ENCODE measurements at places on chromosomes 6 and 20.

DNA sequence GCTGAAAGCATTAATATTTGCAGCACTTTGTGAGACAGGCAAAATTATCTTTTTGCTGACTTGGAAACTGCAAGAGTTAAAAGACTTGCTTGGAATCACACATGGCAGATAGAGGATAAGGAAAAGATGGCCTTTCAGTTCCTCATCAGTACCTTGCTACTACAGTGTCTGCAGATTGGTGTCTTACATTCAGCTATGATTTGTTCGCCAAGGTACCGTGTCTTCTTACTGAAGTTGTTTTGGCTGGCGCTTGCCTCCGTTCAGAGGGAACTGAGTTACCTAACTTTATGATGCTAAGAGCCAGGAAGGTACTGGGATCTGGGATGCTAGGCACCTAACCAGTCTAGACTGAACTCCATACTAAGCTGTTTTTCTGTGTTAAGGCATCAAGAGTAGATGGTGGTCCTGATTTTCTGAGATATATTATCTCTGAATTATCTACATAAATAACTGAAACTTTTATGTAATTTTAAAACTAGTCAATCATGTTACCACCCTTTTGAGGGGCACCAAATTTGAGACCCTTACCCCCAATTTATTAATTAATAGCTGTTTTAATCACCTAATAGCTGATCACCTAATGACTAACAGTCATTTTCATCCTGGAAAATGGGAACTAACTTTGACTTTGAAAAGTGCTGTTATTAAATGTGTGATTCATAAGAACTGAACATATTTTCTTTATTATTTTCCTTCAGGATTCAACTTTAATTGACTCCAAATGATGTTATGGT is 2.5 kb downstream of the WTAP start:
- no peak for DNase-seq

DNA sequence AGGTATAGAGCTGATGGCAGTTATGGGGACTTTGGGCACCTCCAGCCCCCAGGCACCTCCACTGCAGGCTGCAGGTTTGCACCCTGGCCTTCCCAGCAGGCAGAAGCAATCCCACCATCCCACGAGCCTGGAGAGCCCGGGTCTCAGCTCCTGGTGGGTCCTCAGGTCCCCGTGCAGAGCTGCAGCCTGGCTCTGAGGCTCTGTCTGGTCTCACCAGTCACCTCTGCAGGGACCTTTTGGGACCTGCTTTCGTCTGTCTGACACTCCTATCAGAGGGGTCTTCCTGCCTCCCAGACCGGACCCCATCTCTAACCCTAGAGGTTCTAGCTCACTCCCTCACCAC is 41.9 kb downstream of the FGD2 start:
- no peak for DNase-seq

DNA sequence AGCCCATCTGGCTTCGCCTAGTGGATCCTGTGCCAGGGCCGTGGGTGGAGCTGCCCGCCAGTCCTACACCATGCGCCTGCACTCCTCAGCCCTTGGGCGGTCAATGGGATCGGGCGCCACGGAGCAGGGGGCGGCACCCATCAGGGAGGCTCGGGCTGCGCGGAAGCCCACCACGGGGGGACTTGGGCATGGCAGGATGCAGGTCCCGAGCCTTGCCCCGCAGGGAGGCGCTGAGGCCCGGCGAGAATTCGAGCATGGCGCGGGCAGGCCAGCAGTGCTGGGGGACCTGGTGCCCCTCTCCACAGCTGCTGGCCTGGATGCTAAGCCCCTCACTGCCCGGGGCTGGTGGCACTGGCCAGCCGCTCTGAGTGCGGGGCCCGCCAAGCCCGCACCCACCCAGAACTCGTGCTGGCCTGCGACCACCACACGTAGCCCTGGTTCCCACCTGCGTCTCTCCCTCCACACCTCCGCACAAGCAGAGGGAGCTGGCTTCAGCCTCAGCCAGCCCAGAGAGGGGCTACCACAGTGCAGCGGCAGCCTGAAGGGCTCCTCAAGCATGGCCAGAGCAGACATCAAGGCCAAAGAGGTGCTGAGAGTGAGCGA is 52.4 kb downstream of the ROS1 start:
- DNase-seq: no peak

GRCh38 chr6:33425668-33426577 is 6.1 kb downstream of the SYNGAP1 start:
- DNase-seq: no peak

Measured in H1 (cell line).